ENCODE measurements at places on chromosomes 5 and 9. TPM values are rescaled to one million over a fixed set of nuclear protein-coding genes. Genes with fewer than 3 reads are reported as not detected.

GRCh38 chr9:85502815-85503655 is 238.7 kb downstream of the AGTPBP1 start:
- DNase-seq: no peak

DNA sequence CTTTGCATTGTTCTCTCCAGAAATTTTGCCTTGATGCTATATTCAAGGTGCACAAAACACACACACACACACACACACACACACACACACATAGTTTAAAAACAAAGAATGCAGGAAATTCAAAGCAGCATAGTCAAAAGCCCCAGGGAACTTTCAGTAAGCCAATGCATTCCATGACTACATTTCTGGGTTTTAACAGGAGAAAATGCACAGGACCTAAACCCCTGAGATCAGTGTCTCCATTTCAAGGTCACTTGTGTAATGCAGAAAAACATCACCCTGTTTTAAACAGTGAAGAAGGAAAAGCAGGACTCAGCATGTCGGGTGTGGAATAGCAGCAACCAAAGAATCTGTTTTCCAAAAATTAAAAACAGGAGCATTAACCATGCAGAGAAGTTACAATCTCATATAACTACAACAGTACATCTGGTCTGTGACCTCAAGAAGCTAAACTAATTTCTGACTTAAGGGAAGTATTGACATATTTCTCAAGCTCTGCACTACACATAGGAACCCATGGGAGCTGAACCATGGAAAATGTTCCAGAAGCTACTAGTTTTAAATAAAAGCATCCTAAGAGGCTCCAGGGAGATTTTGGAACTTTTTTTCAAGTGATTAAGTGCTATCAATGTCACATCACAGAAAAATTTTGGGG is 296.7 kb downstream of the HINT1 start:
- DNase-seq: no peak

GRCh38 chr9:121055642-121056143 is 5.6 kb upstream of the C5 start:
- no peak for DNase-seq

GRCh38 chr9:105143136-105143430 is 101.4 kb upstream of the SLC44A1 start:
- no peak for DNase-seq

- DNase-seq: no peak
These were observed 155.1 kb downstream of the ARSB start for GRCh38 chr5:78829811-78830527.

SLC22A4 gene
- 1.8 TPM for total RNA-seq

ARL10 gene
- 7.9 TPM for total RNA-seq

GRCh38 chr9:15786616-15787015 is 233.8 kb downstream of the CCDC171 start:
- no peak for DNase-seq

CRB2 gene
- total RNA-seq: 0.93 TPM

CORO2A gene
- 20.0 TPM for total RNA-seq

DNA sequence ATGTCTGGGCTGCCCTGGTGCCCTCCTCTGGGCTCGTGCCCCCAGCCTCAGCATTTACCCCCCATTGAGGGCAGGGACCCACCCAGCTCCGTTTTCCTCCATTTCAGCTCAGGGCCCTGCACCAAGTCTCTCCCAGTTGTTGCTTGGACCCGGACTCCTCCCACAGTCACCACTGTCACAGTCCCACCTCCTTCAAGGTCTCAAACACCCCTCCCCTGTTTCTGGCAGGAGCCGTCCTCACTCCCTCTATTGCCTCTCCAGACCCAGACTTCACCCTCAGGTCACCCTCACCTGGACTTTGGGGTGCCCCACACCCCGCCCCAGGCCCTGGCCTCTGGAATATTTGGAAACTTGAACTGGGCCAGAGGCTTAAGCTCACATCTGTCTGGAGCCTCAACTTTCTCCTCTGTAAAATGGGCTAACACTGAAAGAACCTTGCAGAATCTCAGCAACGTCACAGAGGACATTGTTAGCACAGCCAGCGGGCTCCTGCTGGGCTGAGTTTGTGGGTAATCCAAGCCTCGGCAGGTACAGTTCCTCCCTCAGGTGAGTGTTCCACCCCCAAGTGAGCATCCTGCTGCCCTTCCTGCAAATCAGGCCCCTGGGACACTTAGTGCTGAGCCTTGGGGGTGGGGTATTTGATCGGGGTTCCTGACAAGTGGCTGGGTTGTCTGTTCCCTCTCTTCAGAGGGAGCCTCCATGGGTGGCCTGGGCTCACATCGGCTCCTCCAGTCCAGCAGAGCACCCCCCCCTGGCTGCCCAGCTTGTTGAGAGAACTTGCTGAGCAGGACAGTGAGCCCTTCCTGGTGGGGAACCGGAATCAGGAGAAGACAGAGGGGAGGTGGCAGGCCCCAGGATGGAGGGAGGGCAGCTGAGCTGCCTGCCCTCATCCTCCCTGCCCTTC is 130.1 kb downstream of the C9orf50 start:
- DNase-seq: peak; percentile 76

- no peak for DNase-seq
These were observed 78.9 kb downstream of the SEMA4D start for GRCh38 chr9:89418882-89419640.

CDKN2B gene
- 31.3 TPM for total RNA-seq

CLIC3 gene
- total RNA-seq: 80.7 TPM

DNA sequence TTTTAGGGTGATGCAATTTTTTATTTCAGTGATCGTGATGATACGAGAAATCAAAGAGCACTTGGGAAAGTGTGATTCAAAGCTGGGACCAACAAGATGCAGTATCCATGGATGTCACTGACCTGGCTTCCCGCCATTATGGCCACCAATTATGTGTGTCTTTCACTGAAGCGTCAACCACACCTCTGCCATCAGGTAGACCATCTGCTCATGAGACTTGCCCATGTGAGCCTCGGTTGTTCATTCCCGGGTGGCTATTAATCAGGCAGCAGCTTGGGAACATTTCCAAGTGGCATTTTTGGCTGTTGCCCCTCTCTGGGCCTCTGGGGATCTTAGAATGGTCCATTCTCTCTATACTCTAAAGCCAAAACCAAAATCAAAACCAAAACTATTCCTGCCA is 436.0 kb upstream of the ADAMTSL1 start:
- DNase-seq: no peak

TUSC1 gene
- total RNA-seq: 15.0 TPM

GRCh38 chr5:107652839-107653607 is 17.7 kb downstream of the EFNA5 start:
- no peak for DNase-seq

GRCh38 chr9:87604886-87605588 is 107.4 kb downstream of the DAPK1 start:
- no peak for DNase-seq

GRCh38 chr9:102521097-102521755 is 473.9 kb upstream of the CYLC2 start:
- no peak for DNase-seq

DNA sequence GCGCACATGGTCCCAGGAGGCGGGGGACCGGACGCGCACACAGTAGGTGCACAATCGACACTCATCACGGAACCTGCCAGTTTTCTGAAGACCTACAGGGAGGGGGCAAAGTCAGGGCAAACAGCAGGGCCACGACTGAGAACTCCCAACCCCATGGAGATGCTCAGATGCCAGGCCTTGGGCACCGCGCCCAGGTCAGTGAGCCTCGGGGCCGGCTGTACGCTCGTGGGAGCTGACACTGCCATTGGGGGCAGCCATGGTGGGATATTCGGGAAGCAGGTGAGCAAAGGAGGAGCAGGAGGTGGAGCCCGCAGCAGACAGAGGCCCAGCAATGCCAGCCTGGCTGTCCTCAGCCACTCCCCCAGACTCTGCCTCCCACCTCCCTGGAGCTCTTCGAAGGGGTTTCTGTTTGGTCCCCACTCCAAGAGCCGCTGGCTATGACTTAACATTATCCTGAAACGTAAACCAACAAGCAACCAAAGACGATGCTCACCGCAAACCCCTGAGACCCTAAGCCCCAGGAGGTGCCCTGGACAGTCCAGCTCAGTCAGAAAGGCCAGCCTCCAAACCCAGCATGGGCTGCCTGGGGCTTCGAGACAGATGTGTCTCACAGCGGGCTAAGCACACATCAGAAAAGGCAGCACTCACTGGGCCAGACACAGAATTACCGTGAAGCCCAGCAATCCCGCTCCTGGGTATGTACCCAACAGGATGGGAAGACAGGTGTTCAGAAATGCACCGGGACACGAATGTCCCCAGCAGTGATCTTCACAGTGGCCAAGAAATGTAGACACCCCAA is 78.4 kb downstream of the VAV2 start:
- DNase-seq: no peak

DNA sequence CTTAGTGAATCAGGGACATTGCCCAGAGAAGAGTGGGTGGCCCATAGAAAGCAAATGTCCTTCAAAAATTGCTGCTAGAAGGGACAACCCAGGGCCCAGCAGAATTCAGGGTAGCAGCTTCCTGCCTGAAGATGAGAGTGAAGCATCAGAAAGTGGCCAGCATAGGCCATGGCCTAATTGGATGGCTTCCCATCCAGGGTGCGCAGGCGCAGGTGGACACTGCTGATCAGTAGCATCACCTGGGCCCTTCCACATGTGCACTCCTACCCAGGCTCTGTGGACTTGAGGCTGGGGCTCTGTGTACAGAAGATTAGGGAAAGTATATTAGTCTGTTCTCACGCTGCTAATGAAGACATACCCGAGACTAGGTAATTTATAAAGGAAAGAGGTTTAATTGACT is 58.6 kb upstream of the GARNL3 start:
- no peak for DNase-seq

GRCh38 chr9:22049411-22049810 is 40.3 kb upstream of the CDKN2B start:
- no peak for DNase-seq

DNA sequence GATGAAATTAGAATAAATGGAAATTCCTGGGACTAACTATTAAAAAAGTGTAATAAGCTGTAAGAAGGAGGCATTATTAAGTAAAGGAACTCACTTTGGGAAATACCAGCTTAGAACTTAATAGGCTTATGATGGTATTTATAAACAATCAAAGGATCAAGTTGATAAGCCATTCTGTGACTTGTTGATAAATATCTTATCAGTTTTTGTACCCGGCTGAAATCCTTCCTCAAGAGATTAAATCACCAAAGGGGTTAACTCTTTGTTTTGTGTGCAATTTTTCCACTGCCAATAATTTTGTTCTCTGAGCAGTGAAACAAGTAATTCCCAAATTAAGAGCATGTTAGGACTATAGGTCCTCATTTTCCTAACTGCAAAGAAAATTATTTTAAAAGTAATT is 70.7 kb upstream of the BDP1 start:
- no peak for DNase-seq

GRCh38 chr9:75053869-75054268 is 25.8 kb upstream of the CARNMT1 start:
- no peak for DNase-seq

ARL14EPL gene
- total RNA-seq: not detected

- no peak for DNase-seq
These were observed 411.4 kb downstream of the IRX1 start for GRCh38 chr5:4007001-4007400.

ANKRD18A gene
- 1.0 TPM for total RNA-seq
